Fibroblast of skin of right biceps (primary cell): ENCODE measurements at places on chromosomes 2 and 18.

DNA sequence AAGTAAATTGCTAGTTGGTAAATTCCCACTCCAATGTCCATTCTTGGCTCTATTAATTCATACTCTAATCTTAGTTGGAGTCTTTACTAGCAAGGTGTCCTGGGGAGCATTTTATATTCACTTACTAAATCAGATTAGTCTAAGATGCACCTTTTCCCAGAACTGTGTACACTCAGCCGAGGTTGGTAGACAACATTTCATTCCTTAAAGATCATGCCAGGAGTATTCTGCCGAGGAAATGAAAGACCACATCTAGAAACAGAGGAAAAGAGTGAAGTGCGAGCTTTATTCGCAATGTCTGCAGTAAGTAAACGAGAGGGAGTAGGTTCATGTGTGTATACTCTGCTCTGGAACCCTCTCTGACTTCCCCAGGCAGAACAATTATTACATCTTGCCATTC is 14.6 kb upstream of the KYNU start:
- no peak for DNase-seq

GRCh38 chr2:160859096-160859495 is 301.1 kb upstream of the TANK start:
- DNase-seq = no peak

- no peak for DNase-seq
Observed at GRCh38 chr2:42274863-42275262, 86.2 kb downstream of the COX7A2L start.

DNA sequence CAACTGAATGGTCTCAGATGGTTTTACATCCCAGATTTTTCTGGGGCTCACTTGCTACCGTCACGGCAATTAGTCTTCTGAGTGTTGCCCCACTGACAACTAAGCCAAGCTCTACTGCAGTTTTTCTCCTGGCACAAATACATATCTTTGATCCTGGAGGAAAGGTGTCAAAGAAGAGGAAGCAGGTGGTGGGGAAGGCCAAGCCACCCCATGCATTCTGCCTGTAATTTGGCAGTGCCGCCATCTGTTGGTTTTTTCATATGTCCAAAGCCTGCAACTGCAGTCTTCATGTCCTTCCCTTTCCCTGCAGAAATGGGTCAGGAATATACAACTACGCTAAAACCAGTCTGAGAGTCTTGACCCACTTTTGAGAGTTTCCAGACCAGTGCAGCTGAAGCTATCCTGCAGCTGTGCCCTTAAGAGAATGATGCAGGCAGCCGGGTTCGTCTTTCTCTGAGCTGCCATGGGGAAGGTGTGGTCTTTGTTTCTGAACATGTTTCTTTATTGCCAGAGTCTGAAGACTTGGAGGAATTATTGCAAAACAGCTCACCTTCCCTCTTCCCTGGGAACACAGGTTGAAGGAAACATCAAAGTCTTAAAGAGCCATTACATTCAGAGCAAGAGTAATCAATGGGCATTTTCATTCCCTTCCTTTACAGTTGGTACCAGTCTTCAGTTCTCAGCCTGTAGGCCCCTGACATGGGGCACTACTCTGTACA is 71.8 kb upstream of the ATL2 start:
- DNase-seq = no peak

- no peak for DNase-seq
Observed at GRCh38 chr2:140205093-140205492, 1424.9 kb upstream of the NXPH2 start.

DNA sequence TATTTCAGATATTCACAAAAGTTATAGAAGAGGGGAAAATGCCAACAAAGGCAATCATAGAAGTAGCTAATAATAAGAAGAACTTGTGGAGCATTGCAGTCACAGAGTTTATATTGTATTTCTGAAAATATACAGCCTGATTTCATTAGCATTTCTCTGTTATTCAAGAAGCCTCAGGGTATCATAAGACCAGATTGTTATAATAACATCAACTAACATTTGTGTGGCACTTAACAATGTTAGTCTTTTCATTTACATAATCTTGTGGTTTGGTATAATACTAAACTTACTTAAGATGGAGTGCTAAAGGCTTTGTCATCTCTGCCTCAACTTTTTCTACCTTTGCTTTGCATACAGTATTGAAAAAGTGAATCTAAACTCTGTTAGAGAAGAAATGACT is 61.6 kb upstream of the TACR1 start:
- no peak for DNase-seq

DNA sequence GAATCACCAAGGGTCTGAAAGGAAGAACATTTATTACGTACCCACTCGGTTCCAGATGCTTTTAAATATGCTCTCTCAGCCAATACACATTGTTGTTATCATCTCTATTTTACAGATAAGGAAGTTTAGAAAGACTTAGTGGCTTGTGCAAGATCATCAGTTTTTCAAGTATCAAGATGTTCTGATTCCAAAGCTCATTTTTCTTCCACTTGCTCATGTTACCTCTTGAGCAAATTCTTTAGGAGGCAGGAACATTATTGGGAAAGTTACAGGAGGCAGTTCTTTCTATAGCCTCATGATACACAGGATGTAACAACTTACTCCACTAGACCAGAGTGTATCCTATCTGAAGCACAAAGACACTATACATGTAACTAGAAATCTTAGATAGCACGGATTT is 65.0 kb upstream of the MMADHC start:
- DNase-seq = no peak

GRCh38 chr2:240397542-240397916 is 37.9 kb upstream of the GPC1 start:
- no peak for DNase-seq

DNA sequence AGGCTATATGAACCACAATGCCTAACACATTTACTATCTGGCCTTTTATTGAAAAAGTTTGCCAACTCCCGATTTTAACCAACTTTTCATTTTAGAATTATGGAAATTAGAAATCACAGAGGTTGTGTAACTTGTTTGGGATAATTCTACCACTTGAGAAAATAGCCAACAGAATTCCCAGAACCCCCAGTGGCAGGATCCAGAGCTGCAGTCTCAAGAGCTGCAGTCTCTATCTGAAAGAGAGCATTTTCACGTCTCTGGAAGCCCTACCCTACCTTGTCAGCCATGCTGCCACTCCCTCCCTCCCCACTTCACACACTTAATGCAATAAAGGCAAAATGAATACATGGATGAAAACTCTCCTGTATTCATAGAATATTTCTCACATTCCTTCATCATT is 23.4 kb upstream of the TSPYL6 start:
- DNase-seq = no peak

- DNase-seq = peak; percentile 52
Observed at GRCh38 chr2:13021470-13021957, 304.8 kb downstream of the TRIB2 start.

DNA sequence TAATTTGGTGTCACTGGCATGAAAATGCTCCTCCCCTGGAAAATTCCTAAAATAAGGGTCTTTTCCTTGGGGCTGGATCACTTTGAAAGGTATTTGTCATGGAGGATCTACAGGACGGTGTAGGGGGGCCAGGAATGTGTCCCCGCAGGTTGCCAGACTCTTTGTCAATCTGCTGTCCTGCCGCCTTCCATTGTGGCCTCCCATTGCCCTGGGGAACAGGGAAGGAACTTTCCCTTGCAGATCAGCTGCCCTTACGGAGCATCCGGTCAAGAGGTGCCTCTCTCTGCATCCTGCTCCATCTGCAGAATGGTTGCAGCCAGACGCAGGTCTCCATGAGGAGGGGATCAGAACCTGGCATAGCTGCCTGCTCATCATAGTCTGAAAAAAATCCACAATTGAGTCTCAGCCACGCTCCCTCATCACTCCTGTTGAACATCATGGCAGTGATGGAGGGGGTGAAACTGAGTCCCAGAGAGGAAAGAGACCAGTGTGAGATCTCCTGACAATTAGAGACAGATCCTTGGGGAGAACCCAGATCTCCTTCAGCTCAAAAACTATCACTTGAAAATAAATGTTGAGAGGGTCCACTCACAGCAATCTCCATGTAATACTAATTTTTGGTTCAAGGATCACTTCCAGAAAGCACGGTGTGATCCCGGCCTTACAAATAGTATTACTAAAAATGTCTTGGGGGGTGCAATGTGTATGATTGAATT is 244.8 kb downstream of the MYCN start:
- DNase-seq = no peak

DNA sequence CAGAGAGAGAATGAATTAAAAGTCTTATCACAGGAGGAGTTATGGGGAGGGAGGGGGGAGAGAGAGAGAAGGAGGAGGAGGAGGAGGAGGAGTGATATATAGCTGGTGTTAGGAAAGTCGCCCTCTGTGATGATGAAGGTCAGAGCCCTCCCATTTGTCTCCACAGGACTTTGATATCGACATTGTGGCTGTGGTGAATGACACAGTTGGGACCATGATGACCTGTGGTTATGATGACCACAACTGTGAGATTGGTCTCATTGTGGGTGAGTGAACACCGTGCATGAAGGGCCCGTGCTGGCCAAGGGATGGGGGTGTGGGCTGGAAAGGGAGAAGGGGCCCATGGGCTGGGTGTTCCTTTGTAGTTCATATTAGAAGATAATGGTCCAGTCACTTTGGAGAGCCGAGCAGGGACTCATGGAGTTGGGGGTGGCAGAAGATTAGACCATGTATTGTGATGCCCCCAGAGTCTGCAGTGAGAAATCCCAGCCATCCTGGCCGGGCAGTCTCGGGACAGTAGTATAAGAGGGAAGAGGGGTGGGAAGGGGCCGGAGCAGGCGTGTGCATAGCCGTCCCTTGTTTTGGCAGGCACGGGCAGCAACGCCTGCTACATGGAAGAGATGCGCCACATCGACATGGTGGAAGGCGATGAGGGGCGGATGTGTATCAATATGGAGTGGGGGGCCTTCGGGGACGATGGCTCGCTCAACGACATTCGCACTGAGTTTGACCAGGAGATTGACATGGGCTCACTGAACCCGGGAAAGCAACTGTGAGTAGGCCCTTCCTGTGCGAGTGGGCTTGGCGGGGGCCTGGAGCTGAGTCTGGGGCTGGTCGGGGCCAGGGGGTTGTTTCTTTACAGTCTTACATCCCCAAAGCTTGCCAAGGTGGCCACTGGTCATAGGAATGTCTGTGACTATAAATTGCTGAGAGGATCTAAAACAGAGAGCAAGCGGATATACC is 40.0 kb downstream of the HK2 start:
- no peak for DNase-seq

DNA sequence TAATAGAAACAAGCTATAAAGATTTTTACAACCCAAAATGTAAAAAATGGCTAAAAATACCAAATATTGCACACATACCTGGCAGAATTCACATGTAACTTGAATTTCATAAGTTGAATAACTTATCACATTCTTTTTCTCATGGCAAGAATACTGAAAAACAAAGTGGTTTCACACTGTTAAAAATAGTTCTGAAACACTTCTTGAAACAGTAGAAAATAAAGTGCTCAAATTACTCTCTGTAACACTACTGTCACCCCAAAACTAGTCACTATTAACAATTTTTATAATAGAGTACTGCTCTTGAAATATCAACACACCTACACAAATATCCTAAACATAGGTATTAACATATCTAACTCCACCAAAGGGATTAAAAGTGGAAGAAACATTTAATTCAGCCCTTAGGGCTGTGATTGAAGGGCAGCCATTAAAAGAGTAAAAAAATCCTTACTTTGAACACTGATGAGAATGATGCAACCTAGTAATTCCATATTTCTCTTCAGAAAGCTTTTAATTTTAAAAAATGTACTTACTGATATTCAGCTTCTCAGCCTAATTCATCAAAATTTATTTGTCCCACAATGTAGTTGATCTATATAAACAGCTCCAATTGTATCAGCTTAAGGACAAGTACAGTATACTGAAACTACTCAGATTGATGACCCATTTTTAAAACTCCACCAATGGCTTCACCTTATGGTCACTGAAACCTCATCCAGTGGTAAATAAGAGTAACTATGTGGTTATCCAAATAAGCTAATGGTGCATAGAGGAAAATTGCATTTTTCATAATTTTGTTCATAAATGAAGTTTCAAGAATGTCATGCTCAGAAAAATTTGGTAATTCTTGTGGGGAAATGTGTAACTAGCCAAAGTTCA is 31.4 kb downstream of the ATF2 start:
- no peak for DNase-seq

GRCh38 chr2:28901841-28902240 is 7.4 kb downstream of the WDR43 start:
- no peak for DNase-seq

DNA sequence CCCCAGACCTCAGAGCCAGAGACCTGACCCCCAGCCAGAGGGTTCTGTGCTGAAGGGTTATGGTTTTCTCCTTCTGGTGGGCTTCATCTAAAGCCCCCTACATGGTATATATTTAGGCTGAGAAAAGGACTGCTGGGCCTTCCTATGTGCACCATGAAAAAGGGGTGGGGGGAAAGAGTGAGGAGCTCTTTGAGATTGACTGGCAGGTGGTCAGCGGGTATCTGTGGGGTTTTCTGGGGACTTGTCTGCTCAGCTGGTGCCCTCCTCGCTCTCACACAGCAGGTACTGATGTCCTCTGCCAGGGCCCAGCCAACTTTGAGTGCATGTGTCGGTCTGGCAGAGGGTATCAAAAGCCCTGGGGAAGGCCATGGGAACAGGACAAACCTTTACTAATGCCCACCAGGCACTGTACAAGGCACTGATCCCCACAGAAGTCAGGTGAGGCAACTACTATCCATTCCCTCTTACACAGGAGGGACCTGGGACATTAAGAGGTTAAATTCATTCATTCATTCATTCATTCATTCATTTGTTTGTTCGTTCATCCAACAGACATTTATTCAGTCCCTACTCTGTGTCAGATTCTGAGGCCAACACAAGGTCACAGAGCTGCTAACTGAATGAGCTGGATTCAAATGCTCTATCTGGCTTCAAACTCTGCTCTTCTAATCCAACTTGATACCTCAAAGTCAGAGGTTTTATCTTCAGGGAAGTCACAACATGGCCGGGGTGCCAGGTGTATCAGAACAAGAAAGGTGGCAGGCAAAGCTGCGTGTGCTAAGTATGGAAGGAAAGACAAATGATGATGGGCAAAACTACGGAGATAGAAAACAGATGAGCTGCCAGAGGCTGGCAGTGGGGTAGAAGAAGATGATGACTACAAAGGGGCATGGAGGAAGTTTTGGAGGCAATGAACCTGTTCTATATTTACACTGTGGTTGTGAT is 44.6 kb downstream of the REEP1 start:
- no peak for DNase-seq

DNA sequence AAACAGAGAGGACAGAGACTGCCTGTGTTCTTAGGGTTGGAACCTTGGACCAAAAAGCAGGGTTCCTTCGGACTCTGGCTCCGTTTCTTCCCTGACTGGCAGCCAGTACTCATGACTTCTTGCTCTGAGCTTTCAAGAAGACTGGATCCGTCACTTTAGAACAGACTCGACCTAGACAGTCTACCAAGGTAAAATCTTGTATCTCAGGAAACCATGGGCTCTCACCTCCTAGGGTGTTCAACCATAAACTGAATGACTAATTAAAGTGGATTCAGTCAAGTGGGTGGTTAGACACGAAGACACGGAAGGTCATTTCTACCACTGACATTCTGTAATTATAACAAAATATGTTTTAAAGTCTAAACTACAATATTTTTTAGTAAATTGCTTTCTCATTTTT is 153.8 kb upstream of the SLC39A10 start:
- no peak for DNase-seq

DNA sequence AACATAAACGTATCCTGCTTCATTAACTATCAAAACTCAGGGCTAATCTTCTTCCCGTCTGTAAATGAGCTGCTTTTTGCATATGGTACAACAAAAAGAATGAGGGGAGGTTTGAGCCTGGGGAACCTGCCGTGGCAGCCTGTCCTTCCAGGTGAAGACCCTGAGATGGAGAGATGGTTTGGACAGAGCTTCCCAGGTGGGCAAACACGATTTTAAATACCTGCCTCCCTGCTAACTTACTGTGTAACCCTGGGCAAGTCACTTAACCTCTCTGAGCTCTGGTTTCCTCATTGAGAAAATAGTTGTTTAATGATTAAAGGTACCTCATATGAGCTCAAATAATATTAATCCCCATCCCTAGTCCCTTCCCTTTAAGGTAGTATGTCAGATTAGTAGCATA is 9.0 kb downstream of the EMX1 start:
- no peak for DNase-seq
